ENCODE measurements at places on chromosomes 6 and 20.

GRCh38 chr20:61749406-61750075, 316.1 kb downstream of the TAF4 start:
- no peak for DNase-seq

DNA sequence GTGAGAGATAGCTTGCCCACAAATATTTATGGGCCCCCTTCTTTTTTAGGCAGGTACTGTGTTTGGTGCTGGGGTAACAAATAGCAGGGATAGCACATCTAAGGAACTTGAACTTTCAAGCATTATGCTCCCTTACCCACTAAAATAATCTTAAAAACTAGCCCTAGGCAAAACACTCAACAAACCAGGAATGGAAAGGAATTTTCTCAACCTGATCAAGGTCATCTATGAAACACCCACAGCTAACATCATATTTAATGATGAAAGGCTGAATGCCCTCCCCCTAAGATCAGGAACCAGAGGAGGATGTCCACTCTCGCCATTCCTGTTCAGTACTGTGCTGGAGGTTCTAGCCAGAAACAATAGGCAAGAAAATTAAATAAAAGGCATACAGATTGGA, 8.7 kb upstream of the SRPK1 start:
- no peak for DNase-seq

- DNase-seq, result no peak
These were observed 93.2 kb downstream of the TBX18 start for GRCh38 chr6:84671183-84671582.

GRCh38 chr6:131017962-131018361, 45.1 kb downstream of the EPB41L2 start:
- DNase-seq, result no peak

DNA sequence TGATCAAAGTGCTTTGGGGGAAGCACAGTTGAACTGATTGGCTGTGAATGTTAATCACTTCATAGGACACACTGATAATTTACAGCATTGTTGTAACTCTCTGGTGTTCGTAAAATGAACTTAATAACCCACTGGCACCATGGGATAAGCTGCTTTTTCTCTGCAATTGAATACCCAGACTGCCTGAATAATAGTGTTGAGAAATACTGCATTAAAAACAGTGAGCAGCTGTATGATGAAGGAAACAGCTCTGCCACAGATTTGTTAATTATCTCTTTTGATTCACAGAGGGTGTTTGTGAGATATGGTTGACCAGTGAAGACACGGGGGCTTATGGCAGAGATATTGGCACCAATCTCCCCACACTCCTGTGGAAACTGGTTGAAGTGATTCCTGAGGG, 420.9 kb downstream of the CDKAL1 start:
- DNase-seq, result no peak

DNA sequence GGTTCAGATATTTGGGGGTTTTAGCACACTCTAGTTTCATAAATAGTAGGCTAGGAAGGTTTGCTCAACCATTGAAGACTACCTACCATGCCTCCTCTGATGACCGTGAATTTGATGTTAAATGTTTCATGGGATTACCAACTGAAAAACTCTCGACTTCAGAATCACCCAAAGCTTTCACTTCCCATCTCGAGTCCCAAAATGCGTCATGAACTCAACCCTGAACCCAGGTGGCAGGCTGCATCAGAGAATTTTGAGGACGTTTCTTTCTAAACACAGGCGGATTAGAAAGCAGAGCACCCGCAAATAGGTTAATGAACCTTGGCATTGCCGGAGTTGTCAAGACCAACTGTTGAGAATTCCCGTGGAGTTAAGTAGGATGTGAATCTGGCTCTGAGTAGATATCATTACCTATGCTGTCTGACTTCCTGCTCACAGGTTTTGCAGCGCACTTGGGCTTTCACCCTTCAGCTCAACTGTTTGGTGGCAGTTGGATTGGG, 98.4 kb upstream of the ADTRP start:
- no peak for DNase-seq

- DNase-seq, result peak; percentile 78
These were observed 3.7 kb upstream of the SIRPA start for GRCh38 chr20:1891263-1892118.

DNA sequence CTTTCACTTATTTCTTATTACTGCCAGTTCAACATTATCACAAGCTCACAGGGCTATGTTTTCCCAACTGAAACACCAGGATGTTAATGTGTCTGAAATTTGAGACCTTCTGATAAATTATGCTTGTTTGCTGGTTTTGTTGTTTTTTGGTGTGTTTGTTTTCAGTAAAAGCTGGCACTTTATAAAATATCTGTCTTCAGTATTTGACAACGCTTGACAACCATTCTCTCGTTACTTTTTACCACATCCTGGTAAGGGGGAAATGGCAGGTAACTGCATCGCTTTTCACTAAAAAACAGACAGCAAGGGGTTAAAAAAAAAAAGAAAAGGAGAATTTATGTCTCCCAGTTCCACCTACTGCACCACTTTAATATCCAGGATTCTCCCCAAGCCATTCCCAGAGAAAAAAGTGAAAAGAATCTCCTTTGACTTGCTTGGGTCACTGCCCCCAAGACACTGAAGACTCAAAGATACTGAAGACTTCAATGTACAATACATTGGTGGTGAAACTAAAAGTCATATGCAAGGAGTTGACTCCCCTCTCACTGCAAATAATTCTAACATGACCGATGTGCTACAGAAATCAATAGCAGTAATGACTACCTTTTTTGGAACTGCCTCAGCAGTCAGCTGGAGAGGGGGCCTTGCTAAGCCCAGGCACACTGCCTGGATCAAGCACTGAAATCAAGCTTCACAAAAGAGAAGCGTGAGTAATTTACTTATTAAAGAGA, 88.9 kb downstream of the HIVEP2 start:
- DNase-seq, result no peak

GRCh38 chr6:21143645-21144044, 449.9 kb upstream of the SOX4 start:
- no peak for DNase-seq

- no peak for DNase-seq
These were observed 3.9 kb upstream of the TIAM2 start for GRCh38 chr6:154991207-154991606.

DNA sequence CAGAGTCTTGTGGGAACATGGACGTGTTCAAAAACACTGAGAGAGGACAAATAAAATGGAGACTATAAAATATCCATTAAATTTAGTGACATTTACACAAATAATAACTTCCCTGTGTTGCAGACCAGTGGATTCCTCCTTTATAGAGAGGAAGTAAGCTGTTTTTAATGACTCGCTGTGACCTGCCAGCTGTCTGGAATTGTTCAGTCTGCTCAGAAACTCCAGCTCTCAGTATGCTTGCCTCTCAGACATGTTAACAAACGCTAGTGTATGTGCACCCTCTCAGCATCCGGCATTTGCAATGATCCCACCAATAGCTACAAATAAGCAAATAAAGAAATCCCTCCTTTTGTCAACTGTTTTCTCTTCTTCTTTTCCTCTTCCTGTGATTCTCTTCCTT, 158.0 kb upstream of the TCF21 start:
- peak; percentile 14 for DNase-seq

DNA sequence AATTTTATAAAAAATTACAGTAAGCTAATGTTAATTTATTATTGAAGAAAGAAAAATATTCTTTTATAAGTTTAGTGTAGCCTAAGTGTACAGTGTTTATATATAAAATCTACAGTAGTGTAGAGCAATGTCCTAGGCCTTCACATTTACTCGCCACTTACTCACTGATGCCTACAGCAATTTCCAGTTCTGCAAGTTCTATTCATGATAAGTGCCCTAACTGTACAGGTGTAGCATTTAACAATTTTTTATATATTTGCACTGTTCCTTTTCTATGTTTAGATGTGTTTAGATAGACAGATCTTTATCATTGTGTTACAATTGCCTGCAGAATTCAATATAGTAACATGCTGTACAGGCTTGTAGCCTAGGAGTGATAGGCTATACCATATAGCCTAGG, 80.1 kb upstream of the HDAC2 start:
- DNase-seq, result no peak

- DNase-seq, result no peak
These were observed 77.5 kb upstream of the LTV1 start for GRCh38 chr6:143765422-143766184.

DNA sequence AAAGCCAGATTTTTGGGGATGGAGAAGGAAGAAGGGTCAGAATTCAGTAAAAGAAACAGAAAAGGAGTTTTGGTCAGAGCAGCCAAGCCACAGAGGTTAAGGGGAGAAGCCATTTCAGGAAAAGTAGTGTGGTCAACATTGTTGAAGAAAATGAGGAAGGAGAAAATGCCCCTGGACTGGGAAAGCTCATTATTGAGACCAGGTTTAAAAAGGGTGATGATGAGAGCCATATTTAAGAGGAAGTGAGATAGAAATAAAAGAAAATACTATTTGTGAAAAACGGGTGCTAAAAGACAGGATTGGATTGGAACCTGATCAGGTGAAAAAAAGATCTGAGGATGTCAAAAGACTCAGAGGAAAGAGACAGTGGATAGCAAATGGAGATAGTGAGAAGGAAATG, 75.8 kb downstream of the CEP162 start:
- DNase-seq, result no peak

DNA sequence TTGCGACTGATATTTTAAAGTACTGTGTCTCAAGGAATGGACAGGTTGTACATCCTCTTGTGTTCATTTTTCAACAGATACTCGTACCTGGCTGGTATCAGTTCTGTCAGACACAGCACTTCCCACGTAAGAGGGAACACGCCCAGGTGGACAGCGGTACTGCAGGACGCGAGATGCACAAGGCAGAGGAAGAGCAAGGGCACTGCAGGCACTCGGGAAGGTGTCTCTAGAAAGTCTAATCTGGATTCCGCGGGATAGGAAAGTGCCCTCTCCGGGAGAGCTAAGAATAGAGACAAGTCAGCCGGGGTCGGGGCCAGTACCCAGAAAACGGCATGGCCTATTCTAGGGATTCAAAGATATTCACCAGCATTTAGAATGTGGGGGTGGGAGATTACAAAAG, 94.2 kb upstream of the MBOAT1 start:
- no peak for DNase-seq

DNA sequence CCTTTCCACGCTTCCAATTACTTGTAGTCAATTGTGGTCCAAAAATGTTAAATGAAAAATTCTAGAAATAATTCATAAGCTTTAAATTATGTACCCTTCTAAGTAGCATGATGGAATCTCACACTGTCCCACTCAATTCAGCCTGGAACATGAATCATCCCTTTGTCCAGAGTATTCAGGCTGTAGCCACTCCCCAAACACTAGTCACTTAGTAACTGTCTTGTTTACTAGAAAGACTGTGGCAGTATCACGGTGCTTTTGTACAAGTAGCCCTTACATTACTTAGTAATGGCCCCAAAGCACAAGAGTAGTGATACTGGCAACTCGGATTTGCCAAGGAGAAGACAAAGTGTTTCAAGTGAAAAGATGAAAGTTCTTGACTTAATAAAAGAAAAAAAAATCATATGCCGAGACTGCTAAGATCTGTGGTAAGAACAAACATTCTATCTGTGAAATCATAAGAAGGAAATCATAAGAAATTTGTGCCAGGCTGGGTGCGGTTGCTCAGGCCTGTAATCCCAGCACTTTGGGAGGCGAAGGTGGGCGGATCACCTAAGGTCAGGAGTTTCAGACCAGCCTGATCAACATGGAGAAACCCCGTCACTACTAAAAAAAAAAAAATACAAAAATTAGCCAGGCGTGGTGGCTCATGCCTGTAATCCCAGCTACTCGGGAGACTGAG, 168.5 kb upstream of the SIM1 start:
- no peak for DNase-seq

- DNase-seq, result no peak
These were observed 82.7 kb downstream of the PSMG4 start for GRCh38 chr6:3341467-3341866.

DNA sequence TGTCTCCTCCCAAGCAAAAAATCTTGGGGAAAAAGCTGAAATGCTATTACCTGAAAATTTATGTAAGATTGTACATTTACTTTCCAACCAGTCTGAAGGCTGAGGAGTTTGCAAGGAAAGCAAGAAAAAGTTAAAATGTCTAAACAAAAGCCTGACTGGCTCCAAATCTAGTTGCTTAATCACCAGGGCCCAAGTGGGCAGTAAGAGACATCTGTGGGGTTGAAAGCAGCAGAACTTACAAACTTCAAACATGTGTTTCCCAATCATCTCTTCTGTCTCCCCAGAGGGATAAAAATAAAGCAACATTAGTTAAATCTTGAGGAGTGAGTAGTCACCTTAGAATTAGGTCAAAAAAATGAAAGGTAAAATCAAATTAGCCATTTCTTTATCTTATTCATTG, 98.6 kb downstream of the OGFRL1 start:
- DNase-seq, result no peak

DNA sequence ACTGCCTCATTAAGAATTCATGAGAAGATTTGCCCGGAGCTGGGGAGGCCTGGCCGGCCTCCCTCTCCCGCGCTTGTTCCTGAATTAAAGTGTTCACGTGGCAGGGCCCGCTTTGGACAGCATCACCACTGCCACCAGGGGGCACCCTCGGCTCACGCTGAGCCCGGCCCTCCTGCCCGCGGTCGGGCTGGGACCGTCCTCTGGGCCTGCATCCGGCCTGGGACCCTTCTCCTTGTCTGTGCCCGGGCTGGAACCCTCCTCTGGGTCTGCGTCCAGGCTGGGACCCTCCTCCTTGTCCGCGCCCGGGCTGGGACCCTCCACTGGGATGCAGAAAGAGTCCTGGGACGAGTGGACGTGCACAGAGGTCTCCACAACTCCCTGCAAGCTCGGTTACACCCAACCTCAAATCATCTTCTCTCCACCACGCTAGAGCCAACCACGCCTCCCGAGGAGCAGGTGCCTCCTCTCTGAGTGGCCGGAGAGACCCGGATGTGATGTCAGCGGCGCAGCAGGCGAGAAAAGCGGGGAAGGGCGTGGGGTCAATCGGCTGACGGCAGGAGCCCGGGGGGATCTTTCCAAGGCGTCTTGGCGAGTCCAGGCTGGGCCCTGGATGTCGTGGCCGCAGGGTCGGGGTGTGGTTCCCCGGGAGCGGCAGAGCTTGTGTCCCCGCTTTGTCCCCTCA, 50.9 kb upstream of the DACT2 start:
- peak; percentile 47 for DNase-seq

GRCh38 chr6:24571361-24571760, 74.6 kb downstream of the KIAA0319 start:
- DNase-seq, result no peak

DNA sequence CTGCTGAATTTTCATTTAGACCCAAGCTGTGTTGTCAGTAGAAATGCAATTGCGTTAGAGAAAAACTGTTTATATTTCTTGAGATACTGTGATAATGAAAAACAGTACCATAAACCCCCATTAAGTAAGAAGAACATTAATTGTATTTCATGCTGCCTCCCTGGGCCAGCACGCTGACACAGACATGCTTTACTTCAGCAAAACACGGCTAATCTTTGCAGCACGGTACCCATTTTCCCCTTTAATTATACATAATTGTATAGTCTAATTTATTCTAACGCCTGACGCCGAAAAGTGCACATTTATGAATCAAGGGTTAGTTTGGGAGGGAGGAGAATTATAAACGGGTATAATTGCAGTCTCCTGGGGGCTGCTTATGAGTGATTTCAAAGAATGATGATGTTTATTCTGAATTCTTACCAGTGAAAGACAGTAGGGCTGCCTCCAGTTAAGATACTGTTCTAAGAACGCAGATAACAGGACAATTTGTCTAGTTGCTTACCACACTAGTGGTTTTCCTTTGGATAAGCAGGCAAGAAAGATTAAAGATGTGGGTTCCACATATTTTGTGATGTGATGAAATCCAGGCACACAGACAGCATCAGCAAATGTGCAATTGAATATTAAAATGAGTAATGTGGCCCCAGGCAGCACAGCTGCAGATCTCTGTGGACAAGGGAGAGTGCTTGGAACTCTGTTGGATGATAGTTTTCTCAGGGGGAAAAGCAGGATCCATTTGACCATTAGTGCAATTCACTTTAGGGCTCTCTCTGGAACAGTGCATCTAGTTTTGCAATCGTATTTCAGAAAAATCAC, 4.7 kb upstream of the SULF2 start:
- no peak for DNase-seq

- DNase-seq, result no peak
These were observed 20.8 kb upstream of the BMP7 start for GRCh38 chr20:57287007-57287880.

Measured in NCI-H524 (cell line).